Stimulated activated CD4-positive, alpha-beta T cell treated with anti-CD3 and anti-CD28 coated beads, Interleukin-4, amount 100 ng/mL, for 24 hours (primary cell): ENCODE measurements at places on chromosomes 7 and 10.

DNA sequence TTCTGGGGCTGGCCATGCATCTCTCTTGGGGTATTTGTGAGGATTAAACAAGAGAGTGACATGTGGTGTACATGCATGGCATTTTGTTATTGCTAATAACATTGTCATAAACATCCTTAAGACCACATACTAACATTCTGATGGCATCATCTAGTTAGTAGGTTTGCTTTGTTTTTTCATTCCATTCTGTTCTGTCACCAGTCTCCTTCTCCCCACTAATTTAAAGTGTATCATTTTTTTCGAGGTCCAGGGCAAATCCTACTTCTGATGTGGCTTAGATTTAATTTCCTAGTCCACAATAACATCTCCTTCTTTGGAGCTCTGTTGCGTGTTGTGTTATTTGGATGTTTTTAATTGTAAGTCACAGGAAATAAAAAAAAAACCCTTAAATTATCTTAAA is 248.1 kb downstream of the LRMDA start:
- no peak for DNase-seq

DNA sequence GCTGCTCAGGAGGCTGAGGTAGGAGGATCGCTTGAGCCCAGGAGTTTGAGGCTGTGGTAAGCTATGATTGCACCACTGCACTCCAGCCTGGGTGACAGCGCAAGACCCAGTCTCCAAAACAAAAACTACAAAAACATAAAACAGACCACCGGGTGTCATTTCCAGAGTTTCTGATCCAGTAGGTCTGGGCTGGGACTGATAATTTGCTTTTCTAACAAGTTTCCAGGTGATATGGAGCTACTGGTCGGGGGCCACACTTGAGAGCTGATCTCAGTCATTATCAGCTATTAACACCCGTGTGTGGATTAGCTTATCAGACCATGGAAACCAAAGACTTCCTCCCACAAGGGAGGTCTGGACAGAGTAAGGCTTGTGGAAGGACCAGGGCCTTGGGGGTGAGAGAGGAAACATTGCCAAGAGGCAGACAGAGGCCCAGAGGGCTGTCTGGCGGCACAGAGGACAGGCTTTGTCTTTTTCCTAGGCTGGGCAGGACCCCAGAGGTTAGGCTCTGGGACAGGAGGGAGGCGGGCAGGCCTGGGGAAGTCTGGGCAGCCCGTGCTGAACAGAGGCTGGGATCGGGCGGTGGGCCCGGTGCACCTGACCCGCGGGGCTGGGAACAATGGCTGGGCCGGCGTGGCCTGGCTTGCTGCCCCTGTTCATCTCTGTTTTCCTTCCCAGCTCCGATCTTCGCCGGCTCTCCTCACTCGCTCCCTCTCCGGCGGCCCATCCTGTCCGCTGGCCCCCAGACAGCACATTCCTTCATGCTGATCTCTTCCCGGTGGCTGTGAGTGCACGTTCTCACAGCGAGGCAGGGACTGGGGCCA is 25.2 kb downstream of the TMEM270 start:
- no peak for DNase-seq

DNA sequence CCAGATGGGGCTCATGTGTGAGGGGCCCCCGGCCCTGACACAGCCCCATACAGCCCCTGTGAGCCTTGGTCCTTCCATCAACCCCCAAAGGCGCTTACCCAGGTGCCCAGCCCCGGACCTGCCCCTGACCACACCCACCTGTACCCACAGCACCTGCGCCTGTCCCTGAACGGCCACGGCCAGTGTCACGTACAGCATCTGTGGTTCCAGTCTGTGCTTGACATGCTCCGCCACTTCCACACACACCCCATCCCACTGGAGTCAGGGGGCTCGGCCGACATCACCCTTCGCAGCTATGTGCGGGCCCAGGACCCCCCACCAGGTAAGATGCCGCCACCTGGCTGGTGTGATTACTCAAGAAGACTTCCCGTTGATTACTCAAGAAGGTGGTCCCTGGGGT is 33.5 kb downstream of the SH2B2 start:
- DNase-seq, result no peak

GRCh38 chr7:18614841-18615240 is 119.3 kb downstream of the HDAC9 start:
- DNase-seq, result no peak

DNA sequence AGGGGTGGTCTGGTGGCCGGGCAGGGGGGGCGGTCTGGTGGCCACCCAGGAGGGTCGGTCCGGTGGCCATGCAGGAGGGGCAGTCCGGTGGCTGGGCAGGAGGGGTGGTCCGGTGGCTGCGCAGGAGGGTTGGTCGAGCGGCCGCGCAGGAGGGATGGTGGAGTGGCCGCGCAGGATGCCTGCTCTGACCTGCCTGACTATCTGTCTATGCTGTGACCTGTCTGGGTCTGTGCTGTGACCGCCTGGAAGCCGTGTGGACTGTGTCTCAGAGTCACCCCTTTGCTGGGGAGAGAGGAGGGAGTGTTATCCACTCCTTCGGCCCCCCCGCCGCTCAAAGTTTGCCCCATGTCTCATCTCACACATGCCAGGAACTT is 113.2 kb downstream of the ACTR3B start:
- no peak for DNase-seq

DNA sequence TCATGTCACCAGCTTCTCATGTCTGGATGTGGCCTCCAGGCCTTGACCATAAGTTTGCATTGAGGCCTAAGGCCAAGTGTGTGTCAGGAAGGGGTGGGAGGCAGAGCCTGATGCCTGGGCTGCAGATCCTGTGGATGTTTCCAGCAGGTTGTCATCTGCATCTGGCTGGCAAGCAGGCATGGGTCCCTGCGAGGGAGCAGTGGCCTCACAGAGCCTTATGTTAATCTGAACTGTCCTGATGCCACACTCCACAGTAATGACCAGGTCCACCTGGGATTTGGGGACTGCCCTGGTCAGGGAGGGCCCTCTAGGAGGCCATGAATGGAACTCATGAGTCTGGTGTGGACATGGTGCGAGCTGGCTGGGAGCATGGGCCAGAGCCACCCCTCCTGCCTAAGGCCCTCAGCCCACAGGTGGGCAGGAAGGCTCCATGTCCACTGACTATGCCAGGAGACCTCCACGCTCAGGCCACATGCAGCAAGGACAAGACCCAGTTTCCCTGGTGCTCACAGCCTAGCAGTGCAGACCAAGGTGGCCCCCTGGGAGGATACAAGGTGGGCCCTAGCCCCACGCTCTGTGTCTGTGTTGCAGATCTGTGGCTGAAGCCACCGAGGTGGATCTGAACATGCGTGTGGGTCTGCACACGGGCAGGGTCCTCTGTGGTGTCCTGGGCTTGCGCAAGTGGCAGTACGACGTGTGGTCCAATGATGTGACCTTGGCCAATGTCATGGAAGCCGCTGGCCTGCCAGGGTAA is 83.1 kb downstream of the ADCY1 start:
- no peak for DNase-seq

DNA sequence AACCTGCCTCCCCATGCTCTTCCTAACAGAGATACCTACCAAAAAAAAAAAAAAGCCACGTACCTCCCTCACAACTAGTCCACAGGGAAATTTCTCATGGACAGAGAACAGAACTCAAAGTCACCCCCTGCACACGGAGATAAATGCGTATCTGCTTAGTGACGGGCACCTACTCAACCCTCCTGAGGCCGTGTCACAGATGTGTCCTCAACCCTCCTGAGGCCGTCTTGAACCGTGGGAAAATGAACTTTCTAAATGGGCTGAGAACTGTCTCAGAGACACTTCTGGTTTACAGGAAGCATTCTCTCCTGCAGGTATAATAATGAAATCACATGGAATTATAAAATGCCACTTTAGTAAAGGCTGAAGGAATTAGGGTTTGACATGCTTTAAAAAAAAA is 155.9 kb downstream of the DIP2C start:
- DNase-seq, result no peak

DNA sequence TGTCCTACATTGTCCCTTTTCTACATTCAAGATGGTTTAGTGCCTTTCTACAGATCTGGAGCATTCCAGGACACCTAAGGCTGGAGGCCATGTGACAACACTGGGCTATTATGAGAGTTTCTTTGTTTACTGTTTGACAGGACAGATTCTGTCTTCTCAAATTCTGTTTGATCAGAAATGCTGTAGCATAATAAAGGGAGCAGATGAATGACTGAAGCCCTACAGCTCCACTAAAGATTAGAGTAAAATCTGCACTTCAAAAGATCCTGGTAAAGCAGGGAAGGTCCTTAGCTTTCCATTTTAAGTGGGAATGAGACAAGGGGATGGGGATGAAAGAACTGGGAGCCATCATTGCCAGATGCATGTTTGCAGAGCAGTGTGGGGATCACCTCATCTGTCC is 38.4 kb downstream of the TMEM229A start:
- DNase-seq, result no peak

DNA sequence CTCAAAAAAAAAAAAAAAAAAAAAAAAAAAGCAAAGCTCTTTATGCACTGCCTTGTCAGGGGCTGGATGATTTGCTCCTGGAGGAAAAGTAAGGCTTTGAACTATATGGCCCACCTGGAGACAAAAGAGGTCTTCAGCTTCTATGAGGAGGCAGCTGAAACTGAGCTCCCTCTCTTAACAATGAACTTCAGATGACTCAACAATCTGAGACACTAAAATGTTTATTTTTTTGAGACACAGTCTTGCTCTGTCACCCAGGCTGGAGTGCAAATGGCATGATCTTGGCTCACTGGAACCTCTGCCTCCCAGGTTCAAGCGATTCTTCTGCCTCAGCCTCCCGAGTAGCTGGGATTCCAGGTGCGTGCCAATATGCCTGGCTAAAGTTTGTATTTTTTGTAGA is 36.7 kb downstream of the RAB19 start:
- DNase-seq, result no peak

DNA sequence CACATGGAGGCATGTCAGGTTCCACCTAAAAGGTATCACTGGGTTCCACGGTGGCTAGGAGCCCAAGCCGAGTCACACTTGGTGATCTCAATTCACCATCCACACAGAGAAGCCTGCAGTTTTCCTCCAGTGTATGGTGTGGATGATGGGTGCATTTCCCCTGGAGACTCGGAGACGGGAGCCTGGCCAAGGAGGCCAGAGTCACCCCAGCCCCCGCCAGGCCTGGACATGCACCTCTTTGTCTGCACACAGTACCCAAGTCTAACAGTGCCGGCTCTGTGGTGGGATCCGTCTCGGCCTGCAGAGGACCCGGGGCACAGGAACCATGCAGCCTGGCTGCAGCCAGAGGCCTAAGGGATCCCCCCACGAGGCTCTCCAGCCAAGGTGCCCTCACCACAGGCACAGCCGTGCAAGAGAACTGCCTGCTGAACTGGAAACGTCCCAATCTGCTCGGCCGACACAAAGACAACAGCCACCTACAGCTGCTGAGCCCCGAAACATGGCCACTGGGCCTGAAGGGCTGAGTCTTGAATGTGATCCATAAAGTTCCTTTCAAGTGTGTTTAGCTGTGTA is 75.2 kb downstream of the DIP2C start:
- no peak for DNase-seq

DNA sequence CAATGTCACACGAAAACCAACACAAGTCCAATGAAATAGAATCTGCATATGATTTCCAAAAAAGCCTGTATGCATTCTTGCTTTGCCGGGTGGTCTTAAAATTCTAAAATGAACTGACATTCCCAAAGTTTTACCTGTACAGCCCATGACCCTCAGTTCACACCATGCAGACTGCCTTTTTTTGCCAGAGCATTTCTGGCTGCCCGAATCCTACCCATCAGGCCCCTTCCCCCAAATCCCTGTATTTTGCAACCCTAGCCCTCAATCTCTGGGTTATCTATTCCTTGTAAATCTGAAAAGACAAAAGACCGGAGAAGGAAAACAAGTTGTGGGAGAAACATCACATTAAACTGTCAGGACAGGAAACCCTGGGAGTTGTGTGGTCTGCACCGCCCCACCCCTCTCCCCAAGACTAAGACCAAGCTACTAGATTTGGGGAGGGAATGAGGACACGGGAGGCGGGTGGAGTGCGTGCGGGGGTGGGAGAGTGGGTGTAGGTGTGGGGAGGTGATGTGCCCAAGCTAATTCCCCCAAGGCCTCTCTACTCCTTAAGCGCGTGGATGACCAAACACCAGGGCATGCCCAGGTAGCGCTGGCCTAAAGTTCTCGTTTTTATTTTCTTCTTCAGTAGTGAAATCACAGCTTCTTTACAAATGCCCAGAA is 1.4 kb downstream of the JCAD start:
- DNase-seq, result no peak

DNA sequence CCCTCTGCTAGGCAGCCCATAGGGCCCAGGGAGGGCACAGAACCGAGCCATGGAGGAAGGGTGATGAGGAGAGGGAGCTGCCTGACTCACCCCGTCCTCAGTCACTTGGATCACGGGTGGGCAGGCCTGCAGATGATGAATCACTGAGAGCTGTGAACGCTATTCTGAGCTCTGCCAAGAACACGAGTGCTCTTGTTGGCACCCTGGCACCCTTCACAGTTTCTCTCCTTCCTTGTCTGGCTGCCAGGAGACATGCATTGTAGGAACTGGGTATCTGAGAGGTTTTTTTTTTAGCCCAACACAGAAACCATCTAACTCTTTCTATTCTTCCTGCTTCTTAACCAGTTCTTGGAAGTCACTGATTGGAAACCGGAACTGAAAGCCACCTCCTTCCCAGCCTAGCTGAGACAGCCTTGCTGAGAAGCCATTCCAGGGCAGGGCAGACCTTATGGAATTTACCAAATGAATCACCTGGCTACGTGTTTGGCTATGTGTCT is 82.1 kb downstream of the SLC37A3 start:
- DNase-seq, result no peak

GRCh38 chr7:149635561-149636329 is 137.6 kb downstream of the ZNF467 start:
- no peak for DNase-seq

DNA sequence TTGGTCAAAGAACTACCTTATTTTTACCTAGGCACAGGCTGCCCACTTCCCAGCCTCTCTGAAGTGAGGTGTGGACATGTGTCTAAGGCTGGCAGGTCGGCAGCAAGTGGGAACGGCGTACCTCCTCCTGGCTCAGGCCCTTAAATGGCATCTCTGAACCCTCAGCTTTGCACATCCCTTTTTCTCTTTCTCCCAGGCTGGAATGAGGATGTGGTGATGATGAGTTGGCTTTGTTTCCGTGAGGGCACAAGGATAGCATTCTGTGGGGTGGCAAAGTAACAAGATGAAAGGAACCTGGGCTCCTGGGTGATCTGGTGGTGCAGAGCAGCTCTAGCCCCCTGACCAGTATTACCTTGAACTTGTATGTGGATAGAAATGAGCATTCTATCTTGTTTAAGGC is 196.8 kb downstream of the REEP3 start:
- no peak for DNase-seq
